Suprapubic skin (tissue), 4 donors: ENCODE measurements at places on chromosomes 5 and 9.

- DNase-seq: no peak
Measured at GRCh38 chr5:125228363-125229070, 482.1 kb upstream of the ZNF608 start.

DNA sequence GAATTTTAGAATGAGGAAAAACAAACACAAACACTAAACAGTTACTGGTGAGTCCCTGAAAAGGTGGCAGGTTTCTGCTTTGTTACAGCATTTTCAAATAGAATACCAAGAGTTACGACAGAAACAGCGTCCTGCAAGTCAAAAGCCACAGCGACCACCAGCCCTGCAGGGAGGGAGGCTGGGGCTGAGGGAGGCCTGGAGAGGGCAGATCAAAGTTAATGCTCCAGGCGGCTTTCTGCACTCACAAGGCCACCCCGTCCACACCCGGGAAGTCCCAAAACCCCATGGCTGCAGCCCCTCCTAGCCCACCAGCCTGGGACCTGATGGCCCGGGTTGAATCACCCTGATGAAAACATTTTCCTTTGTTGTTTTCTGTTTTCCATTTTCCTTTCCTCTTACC, 29.3 kb downstream of the COL23A1 start:
- no peak for DNase-seq

DNA sequence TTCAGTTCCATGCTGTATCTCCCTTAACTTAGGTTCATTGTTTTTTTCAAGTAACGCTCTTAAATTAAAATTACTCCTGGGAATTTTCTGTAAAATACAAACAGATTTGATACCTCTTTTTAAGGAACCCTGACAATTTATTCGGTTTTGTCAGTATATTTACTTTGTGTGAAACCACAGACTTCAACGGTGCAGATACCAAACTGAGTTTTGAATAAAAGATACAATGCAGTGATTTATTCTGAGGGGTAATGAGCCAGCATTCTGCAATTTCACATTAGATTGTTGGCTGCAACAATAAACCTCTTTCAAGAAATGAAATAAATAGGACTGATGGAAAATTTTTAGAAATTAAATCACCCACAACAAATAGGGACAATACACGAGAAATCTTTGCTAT, 308.6 kb upstream of the EDIL3 start:
- no peak for DNase-seq

DNA sequence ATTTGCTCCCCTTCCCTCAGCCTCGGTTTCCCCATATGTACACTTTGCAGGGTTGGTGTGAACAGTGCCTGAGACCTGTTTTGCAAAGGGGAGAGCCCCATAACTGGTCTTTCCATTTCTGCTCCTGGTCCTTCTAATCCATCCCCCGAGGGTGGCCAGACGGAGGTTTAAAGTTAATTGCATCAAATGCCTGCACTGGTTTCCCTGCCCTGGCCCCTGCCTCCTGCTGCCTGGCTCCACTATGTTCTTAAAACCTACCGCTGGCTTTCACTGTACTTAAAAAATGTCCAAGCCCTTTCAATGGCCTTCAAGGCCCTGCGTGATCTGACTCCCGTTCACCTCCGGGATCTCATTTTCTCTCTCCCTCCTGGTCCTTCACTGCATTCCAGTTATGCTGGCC, 183.0 kb downstream of the RGS3 start:
- peak; percentile 31 for DNase-seq

GRCh38 chr9:117528225-117528624, 113.4 kb upstream of the ASTN2 start:
- DNase-seq: no peak

DNA sequence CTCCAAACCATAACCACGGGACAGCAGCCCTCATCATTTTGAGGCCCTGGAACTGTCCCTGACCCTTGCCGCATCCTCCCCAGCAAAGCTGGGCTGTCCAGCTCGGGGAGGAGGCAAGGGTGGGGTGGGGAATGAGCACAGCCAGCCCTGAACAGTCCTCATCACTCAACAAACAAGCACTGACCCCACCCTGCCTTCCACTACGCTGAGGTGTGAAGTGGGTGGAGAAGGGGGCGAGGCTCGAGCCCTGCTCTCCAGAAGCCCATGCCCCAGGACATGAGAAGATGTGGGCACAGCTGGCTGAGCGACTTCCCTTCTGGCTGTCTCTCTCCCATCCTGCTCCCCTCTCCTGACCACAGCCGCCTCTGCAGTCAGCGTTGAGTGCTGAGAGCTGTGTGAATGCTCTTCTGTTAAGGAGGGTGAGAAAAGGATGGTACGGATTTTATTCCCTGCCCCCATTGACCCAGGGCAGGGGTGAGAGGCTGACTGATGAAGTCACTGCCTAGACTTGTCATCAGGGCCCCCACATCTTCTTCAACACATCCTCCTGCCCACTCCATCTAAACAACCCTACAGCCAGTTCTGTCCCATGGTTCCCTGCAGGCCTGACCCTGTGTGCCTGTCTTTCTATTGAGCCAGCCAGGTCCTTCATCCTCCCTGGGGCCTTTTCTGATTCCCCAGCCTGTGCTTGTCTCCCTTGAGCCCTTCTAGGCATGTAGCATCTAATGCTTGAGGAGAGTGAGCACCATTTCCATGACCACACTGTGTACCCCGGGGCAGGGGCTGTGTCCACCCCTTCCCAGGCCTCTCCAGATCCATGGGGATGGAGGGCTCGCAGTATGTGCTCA, 276.0 kb downstream of the FSTL4 start:
- DNase-seq: no peak

DNA sequence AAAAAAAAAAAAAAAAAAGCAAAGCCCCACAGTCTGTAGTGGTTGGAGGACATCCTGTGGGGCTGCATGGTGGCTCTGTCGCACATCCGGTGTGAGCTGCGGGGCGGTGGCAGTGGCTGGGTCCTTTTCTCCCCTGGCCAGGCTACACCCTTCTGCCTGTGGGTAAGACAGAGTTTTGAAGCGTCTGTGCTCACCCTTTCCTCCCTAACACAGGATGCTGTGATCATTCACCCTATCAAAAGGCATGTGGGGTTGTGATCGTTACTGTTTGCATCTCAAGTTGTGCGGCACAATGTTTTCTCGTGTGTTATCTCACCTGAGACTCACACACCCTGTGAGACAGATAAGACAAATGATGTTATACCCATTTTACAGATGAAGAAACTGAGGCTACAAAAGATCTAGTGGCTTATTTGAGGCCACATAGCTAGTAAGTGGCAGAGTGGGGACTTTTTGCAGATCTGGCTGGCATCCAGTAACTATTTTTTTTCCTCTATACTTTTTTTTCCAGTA, 17.5 kb downstream of the IRF1 start:
- DNase-seq: no peak

GRCh38 chr5:76069061-76069735, 14.0 kb upstream of the SV2C start:
- DNase-seq: no peak

- DNase-seq: no peak
Measured at GRCh38 chr5:10618311-10618710, 54.4 kb downstream of the ANKRD33B start.

DNA sequence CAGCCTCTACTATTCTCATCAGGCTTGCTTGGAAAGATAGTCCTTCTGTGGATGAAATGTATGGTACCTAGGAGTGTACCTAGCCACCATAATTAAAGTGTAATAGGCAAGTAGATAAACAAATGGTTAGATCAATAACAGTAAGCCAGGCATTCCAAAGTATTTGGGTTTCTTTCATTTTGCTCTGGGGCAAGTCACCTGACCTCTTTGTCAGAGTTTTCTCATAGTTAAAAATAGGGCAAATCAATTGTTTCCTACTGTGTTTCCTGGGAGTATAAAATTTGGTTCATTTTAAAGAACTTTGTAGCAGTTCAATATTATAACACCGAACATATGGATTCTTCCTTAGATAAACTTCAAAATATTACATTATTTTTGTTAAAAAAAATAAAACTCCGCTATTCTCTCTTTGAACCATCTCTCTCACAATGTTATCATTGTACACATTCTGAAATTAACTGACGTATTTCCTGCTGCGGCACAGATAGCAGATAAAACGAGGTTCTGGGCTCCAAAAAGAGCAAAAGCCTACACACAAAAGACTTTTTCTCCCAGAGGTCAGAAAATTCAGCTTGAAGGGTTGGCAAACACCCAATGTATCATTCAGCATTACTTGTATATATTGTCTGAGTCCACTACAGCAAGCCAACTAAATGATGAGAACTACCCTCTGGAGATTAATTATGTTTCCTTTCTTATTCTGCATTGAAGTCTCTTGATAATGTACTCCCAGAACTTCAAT, 267.9 kb downstream of the COX7C start:
- no peak for DNase-seq

GRCh38 chr5:157366741-157367674, 93.0 kb upstream of the NIPAL4 start:
- no peak for DNase-seq

DNA sequence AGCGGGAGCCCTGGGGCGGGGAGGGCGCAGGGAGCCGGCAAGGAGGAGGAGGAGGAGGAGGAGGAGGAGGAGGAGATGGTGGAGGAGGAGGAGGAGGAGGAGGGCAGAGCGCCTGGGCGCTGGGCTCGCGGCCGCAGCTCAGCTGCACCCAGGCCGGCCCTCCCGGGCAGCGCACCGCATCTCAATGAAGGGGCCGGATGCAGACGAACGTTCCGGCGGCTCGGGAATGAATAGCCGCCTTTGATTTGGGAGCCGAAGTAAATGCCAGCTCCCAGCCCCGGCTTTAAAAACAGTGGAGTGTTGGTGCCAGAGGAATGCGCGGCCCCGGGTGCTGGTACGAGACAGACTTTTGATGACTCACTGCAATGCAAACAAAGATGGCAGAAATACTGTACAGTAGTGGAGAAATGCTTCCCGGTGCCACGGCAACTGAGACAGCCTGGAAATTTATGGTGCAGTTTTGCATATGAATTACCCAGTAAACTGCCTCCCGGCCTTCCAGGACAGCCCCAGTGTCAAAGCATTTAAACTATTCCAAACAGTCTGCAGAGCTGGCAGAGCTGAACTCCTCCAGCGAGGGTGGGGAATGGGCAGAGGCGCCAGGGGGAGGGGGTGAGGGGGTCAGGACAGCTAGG, 43.1 kb downstream of the NACC2 start:
- no peak for DNase-seq

- DNase-seq: no peak
Measured at GRCh38 chr5:76855961-76856360, 6.1 kb downstream of the S100Z start.

DNA sequence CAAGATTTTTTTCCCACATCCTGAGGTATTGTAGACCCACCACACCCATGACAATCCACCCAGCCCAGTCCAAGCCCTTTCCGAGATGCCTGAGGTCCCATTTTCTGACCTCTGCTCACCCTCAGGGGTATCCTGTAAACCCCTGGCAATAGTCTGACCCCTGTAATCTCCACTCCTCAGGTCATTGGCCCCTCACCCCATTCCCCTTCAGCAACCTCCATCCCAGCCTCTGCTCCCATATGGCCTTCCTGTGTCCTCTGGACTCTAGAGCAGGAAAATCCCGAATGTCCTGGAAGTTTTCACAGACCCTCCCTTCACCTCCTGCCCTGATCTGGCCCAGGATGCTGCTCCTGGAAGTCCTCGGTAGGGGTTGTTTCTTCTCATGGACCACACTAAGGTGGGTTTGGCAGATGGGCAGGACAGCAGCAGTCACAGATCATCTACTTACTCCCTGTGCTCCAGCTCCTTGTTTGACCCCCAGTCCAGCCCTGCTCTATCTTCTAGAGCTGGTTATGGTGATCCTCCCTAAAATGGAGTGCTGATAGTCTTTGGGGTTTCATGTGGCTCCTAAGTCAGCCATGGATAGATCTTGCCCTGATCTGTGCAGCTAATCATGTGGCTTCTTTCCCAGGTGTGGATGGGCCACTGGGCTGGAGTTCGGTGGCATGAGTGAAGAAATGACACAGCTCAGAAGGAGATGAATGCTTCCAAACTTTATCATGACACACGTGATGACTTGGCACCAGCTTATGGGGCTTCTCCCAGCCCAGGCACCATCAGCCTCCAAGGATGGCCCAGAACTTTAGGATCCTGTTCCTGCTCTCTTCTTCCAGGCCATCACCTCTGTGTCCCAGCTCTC, 12.0 kb upstream of the ACSL6 start:
- DNase-seq: no peak

GRCh38 chr5:65137631-65138030, 344.1 kb downstream of the ADAMTS6 start:
- no peak for DNase-seq

GRCh38 chr5:61673007-61673735, 341.1 kb downstream of the ZSWIM6 start:
- DNase-seq: no peak

GRCh38 chr5:150595466-150596031, 44.9 kb upstream of the SYNPO start:
- DNase-seq: no peak

DNA sequence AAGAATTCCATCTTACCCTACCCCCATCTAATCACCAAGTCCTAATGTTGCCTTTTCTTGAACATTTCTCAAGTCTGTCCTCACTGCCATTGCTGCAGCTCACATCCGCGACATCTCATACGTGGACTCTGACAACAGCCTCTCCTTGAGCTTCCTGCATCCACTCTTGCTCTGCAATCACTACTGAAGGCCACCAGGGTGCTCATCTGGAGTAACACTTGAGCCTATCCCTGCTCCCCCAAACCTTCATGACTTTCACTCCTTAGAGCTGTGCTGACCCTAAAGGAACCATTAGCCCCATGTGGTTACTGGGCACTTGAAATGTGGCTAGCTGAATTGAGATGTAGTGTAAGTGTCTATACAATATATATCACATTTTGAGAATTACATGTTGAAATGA, 46.4 kb upstream of the CTXN3 start:
- DNase-seq: no peak

DNA sequence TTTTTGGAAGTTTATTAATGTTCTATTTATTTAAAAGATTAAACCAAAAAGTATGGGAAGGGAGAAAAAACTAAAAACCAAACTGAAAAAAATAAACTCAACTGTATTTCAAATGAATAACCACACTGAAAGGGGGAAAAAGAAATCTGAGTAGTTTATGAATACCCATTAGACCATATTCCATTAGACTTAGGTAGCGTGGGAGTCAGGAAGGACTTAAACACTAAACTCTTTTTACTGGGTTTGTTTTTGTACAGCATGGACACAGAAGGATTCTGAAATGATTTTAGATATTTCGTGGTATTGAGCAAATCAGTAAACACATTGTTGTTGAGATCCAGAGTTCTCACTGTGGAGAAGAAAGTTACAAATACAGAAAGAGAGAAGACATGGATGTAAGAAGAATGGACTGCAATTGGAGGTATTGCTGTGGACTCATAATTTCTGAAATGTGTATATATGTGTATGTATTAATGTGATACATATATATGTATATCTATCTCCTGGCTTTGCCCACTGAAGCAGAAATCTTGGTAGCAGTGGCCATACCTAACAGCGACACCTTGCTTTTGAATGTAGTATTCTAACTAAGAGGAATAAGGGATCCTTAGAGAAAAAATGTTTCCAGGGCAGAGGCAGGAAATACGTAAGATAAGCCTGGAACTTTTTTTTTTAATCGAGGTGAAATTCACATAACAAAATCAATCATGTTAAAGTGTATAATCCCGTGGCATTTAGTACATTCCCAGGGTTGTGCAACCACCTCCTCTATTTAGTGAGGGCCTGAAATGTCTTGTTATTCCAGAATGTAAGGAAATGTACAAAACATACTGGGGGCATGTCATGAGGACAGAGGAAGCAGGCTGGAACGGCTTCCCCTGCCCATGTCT, 228.8 kb downstream of the SMARCA2 start:
- DNase-seq: no peak

- no peak for DNase-seq
Measured at GRCh38 chr5:53900677-53901076, 340.2 kb downstream of the NDUFS4 start.

GRCh38 chr9:72984226-72984947, 31.5 kb upstream of the ALDH1A1 start:
- no peak for DNase-seq
